NCI-H2029 treated with DMSO at 0.1 percent for 48 hours (cell line): ENCODE measurements at places on chromosomes 2 and 18.

- DNase-seq: no peak
These were observed 226.1 kb downstream of the MYCN start for GRCh38 chr2:16166327-16166981.

DNA sequence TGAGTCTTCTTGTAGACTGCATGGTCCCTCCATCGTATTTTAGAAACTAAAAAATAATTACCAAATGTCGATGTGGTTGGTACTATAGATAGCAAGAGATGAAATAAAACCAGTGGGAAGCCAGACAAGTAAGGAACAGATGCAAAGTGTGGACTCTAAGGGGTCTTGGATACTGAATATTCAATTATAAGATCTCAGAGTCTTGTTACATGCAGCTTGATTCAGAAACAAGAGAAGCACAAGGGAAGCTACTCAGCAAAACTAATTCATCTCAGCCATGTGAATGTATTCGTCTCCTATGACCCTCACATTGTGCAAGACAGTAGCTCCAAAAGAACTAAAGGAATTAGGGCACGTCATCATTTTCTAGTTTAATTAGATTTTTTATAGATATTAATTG lies 80.9 kb downstream of the CDH20 start:
- DNase-seq: no peak

- DNase-seq: peak; percentile 60
These were observed 1.8 kb downstream of the KIF5C start for GRCh38 chr2:148876595-148877402.

- DNase-seq: no peak
These were observed 512.8 kb upstream of the SLC8A1 start for GRCh38 chr2:40964509-40965250.

DNA sequence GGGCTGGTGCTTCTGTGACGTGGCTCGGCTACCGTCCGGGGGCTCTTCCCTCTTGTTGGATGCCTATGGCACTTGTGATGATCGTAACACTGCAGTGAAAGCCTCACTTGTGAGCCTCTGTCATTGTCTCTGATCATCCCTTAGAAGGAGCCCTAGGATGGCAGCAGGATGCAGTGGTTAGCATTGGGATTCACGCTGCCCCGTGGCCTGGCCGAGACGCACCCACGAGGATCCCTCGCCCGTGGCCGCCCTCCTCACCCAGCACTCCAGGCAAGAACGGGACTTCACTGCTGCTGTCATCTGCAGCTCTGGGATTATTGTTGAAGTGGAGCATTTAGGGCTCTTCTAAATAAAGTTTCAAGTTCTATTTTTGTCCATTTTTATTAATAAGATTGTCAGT lies 46.8 kb upstream of the CTDP1 start:
- no peak for DNase-seq

GRCh38 chr2:172571245-172571644 lies 15.4 kb downstream of the PDK1 start:
- no peak for DNase-seq

GRCh38 chr2:19982268-19982667 lies 7.6 kb downstream of the WDR35 start:
- no peak for DNase-seq

GRCh38 chr2:131064589-131065512 lies 28.4 kb downstream of the FAM168B start:
- no peak for DNase-seq

- DNase-seq: no peak
These were observed 17.7 kb downstream of the MBOAT2 start for GRCh38 chr2:8985561-8986326.

DNA sequence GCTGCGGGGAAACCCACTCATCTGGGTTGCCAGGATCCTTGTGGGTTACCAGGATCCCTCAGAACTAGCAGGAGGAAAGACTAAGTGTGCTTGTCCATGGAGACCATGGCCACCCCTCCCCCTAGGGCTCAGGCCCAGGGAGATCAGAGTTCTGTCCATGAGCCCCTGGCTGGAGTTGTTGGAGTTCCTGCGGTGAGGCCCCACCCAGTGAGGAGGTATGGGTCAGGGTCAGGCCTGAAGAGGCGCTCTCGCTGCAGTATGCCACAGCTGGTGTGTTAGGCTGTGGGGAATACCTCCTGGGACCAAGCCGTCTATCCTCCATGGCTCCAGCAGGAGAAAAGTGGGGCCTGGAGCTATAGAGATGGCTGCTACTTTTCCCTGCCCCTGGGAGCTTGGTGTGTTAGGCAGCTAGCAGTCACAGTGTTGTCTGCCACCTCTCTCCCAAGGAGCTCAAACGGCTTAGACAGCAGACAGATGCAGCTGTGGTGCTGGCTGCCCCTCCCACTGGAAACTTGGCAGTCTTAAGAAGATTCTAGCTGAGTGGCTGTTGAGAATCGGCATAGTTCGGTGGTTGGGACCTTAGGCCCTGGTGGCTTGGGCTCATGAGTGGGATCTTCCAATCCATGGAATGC lies 240.3 kb upstream of the CELF4 start:
- no peak for DNase-seq

GRCh38 chr18:22471546-22472131 lies 53.9 kb upstream of the CTAGE1 start:
- DNase-seq: no peak

DNA sequence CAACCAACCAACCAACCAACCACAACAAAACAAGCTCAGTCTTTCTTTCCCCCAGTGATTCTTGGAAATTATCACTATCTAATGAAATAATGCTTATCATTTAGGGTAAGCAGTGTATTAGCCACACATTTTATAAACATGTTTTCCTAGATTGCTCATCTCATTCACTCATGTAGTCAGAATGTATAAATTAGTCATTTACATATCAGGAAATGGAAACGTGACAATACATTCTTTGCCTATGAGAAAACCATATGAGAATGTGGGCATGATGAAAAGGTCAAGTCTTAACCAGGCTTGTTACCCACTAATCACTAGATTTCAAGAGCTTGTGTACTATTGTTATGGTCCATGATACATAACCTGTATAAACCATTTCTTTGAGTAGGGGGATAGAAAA lies 1583.4 kb upstream of the PIK3C3 start:
- no peak for DNase-seq

DNA sequence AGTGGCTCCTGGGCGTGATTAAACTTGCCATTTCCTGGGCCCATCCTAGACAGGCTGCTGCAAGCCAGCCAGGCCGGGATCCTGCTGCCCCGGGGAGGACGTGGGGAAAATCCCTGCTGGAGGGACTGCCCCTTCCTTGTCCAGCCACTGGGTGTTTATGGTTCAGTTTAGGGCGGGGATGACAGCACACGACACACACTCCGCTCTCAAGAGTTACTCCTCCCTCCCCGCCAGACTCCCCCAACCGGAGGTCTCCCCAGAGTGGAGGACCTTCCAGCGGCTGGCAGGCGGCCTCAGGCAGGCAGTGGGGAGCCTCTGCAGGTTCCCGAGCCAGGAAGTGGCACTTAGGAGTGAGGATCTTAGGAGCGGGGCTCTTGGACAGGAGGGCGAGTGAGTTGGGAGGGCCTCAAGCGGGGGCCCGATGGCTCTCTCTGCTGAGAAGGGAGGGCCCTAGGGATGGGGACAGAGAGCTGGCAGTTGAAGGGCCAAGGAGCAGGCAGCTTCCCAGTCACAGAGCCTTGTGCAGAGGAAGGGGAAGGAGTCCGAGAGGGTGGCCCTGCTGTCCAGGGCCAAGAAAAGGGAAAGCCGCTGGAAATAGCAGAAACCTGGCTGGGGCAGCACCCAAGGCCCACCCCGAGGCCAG lies 5.7 kb upstream of the GPR35 start:
- no peak for DNase-seq

DNA sequence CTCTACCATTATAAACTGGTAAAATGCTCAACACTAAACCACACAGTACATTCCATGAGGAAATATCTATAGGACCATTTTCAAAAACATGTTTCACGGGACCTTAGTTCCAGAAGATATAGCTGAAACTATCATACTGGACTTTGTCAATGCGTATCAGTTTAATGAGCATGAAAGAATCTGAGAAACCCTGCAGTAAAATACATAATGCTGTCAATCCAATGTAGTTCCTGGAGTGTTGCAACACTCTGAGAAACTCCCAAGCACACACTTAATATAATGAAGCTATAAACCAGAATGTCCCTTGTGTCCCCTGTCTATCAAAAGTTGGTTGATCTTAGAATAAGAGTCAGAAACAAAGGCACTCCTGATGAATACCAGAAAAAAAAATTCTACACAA lies 16.2 kb downstream of the IWS1 start:
- no peak for DNase-seq

DNA sequence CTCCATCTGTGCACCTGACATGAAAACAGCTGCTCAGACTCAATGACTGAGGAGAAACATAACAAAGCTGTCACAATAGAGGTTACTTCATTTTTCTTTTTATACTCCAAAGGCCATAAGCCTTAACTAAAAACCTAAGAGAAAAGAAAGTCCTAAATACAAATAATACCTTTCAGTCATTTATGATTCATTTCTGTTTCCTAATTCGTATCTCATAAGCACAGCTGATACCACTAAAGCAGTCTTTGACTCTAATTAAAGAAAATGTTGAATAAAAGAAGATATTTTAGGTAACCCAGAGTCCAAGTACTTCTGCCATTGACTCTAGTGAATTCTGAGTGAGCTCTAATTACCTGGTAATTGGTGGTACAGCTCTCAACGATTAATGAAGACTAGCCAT lies 20.6 kb downstream of the NEMP2 start:
- DNase-seq: no peak

DNA sequence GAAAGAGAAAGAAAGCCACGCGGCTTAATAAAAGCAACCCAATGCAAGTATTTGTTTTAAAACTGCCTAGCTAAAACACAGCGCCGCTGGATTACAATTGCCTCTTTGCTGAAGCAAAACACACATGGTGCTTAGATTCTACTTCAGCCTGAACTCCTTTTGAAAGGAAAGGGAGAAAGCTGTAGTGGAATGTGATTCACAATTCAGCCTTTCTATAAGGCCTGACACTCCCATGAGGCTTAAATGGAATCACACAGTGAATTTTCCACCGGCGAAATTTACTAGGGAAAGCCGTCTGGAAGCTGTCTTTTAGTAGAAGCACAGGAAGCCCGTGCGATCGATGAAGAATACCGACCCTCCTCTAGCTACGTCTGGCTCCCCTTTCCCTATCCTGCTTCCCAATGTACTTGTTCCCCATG lies 348.0 kb downstream of the DLGAP1 start:
- no peak for DNase-seq

- DNase-seq: no peak
These were observed 69.4 kb downstream of the LOXHD1 start for GRCh38 chr18:46587600-46587999.

GRCh38 chr2:7670905-7671641 lies 753.9 kb downstream of the RNF144A start:
- no peak for DNase-seq

- no peak for DNase-seq
These were observed 20.8 kb downstream of the EIPR1 start for GRCh38 chr2:3356799-3357198.

DNA sequence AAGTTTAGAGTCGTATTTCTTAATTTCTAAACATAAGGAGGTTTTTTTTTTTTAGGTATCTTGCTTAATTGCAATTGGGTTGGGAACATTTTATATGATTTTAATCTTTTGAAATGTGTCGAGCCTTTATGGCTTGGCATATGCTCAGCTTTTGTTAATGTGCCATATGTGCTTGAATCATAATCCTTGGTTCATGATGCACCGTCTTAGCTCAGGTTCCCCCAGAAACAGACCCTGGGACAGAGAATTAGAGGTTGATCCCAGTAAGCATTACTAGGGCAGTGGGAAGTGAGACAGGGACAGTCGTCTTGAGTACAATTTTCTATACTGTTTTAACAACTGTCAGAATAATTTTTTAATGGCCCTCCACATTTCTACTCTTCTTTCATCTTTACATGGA lies 9.3 kb downstream of the CHCHD5 start:
- DNase-seq: no peak

GRCh38 chr2:5722236-5722635 lies 30.1 kb downstream of the SOX11 start:
- no peak for DNase-seq

DNA sequence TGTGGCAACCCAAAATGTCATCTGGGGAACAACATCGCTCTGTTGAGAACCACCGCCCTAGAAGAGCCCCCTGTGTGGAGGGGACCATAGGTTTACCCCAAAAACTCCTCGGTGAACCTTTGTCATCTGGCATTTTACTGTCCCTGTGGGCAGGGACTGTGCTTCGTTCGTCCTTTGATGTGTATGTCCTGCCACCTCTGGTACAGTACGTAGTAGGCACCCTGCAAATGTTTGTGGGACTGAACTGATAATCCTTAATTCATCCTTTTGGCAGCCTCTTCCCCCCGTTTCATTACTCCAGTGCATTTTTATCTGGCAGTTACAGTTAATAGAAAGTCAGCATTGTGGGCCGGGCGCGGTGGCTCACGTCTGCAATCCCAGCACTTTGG lies 728 bp downstream of the NAPG start:
- no peak for DNase-seq

GRCh38 chr2:28293416-28293815 lies 99.2 kb upstream of the FOSL2 start:
- DNase-seq: no peak

- no peak for DNase-seq
These were observed 37.4 kb upstream of the EPAS1 start for GRCh38 chr2:46259777-46260168.

DNA sequence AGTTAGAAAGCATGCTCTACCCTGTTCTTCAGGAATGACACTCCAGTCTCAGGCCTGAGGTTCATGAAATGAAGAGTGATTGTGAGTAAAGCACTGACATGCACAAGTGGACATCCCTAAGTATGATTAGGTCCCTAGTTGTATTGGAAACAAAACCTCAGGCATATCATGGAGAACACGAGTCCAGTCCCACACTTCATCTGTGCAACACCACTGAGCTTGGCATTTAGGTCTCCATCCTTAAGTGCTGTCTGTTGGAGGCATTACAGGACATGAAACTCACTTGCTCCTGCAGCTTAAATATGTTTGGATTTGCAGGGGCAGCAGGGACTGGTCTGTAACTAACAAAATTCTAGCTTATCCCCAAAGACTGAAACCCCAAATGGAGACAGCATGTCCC lies 250.3 kb upstream of the KLHL29 start:
- no peak for DNase-seq

DNA sequence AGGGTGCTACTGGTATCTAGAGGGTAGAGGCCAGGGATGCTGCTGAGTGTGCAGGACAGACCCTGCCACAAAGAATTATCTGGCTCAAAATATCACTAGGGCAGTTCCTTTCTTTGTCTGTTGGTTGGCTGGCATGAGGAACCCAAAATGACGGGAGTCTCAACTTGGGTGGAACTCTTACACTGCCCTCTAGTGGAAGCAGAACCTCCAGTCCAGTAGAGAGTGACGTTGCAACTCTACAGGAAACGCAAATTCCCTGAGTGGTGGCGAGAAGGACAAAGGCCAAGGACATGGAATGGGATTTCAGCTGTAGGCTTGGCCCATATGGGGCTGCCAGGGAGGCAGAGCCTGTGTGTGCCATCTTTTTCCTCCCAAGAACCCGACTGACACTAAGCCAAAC lies 47.1 kb downstream of the COPS8 start:
- DNase-seq: no peak

GRCh38 chr2:146124741-146125140 lies 1604.8 kb upstream of the ZEB2 start:
- no peak for DNase-seq
